ENCODE measurements at places on chromosomes 6 and 20. TPM values are rescaled to one million over a fixed set of nuclear protein-coding genes. Genes with fewer than 3 reads are reported as not detected.

GRCh38 chr20:44942264-44942973 is 17.8 kb downstream of the TOMM34 start:
- H3K36me3 ChIP-seq: peaks cover 17% of the 10 kb centered on the region
- no peak overlapping the region for H3K4me3 ChIP-seq
- DNase-seq: peak; percentile 68

GRCh38 chr6:28211840-28212509 is 13.1 kb upstream of the ZSCAN9 start:
- DNase-seq: no peak
- H3K27ac ChIP-seq: peak overlapping the region; percentile 84
- H3K36me3 ChIP-seq: no peaks in the 10 kb centered on the region
- no peaks in the 10 kb centered on the region for H3K27me3 ChIP-seq

DNA sequence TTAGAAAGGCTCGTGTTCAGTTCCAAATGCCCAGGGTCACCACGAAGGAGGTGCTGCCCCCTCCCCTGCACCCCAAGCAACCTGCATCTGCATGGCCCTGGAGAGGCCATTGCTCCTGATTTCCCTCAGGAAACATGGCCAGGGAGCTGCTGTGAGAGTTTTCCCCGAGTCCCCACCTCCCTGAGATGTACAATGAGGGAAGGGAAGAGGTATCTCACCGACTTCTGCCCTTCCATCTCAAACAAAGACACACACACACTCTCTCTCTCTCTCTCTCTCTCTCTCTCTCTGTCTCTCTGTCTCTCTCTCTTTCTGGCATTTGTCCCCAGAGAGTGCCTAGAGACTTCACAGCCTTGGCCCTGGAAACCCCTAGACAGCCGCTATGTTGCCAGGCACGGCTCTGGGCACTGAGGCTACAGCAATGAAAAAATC is 120.4 kb downstream of the MRPL14 start:
- no peaks in the 10 kb centered on the region for H3K27me3 ChIP-seq
- H3K36me3 ChIP-seq: no peaks in the 10 kb centered on the region
- H3K4me3 ChIP-seq: no peak overlapping the region
- H3K27ac ChIP-seq: no peak overlapping the region
- H3K4me1 ChIP-seq: peaks cover 15% of the 10 kb centered on the region
- no peak for DNase-seq

HTR1E gene
- not detected for total RNA-seq

AIF1 gene
- 2.7 TPM for total RNA-seq

Measured in Caco-2 (cell line).